Non-pigmented ciliary epithelial cell (primary cell): ENCODE measurements at places on chromosomes 11 and 22.
A peak's percentile ranks its signal among the peaks of the same experiment; 100 is the strongest.

DNA sequence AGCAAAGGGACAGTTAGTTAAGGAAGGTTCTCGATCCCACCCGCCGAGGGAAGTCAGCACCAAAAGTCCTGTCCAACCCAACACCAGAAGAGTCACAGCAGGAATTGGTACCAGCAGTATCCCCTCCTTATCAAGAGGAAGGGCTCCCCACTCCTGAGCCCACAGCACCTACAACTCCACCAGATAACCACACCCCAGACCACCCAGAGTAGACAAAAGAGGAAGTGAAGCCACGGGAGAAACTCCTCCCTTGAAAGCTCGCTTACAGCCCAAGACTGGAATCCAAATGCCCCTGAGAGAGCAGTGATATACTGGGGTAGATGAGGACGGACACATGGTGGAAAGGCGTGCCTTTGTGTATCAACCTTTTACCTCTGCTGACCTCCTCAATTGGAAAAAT, 7.3 kb upstream of the CD5 start:
- DNase-seq, result no peak

GRCh38 chr22:29306175-29306834, at the start of gene GAS2L1:
TSS of gene GAS2L1 (plus strand) at chr22:29306650. CDS start at chr22:29308106, 1,456 bp downstream.
- DNase-seq, result no peak

- no peak for DNase-seq
These were observed 1017.0 kb upstream of the CNTN5 start for GRCh38 chr11:98003606-98004371.

- no peak for DNase-seq
These were observed 3.5 kb downstream of the ME3 start for GRCh38 chr11:86668929-86669328.

GRCh38 chr11:95863486-95864140, 60.3 kb downstream of the MTMR2 start:
- peak; percentile 58 for DNase-seq

DNA sequence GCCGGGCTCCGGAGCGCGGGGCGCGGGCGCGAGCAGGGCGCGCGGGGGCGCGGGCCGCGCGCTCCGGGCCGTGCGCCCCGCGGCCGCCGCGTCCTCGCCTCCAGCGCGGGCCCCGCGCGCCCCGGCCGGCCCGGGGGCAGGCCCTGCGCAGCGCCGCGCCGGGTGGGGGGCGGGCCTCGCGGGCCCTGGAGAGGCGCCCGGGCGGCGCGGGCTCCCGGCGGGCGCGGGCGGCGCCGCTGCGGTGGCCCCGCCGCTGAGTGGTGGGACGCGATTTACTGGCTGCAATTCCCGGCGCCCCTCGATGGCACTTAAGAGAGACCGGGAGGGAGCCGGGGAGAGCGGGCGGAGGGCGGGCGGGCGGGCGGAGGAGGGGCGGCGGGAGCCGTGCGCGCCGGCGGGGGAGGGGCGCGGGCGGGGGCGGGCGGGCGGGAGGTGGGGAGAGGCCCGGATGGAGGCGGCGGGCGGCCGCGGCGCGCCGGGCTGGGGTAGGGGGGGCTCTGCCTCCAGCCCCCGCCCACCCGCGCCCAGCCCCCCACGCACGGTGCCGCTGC, 73.2 kb upstream of the TCF20 start:
- no peak for DNase-seq

DNA sequence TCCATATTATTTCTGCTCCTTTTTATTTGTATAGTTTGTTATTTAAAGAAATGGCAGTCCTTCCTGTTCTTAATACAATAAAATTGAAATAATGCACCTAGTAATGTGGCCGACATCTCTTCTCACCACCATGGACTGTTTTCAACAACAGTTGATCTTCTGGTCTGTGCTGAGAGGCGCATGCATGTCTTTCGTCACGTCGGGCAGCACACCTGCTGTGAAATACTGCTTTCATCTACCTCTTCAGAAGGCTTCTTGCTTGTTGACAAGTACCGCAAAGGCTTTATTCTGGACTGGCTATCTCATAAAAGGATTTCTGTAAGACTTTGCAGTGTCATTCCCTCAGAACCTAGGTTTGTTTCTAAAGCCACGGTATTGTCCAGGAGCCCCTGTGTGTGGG, 13.9 kb upstream of the MYO18B start:
- DNase-seq, result no peak

DNA sequence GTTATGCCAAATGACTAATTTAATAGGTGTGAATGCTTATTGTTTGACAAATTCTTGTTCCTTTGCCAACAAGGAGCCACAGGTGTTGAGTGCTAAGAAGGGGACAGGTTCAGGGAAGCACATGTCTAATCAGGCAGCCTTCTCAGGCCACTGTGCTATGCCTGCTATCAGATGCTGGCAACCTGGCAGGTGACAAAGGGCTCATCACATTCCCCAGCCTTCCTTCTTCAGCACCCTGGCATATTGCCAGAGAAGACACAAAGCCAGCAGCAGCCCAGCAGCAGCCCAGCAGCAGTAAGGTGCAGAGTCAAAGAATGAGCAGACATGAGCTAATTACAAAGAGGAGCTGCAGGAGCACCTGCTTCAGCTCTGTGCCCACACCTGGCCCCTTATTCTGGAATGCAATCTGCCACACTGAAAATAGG, 68.2 kb downstream of the GUCY1A2 start:
- no peak for DNase-seq

GRCh38 chr11:75350743-75351540, 519 bp downstream of the ARRB1 start:
- DNase-seq, result no peak

DNA sequence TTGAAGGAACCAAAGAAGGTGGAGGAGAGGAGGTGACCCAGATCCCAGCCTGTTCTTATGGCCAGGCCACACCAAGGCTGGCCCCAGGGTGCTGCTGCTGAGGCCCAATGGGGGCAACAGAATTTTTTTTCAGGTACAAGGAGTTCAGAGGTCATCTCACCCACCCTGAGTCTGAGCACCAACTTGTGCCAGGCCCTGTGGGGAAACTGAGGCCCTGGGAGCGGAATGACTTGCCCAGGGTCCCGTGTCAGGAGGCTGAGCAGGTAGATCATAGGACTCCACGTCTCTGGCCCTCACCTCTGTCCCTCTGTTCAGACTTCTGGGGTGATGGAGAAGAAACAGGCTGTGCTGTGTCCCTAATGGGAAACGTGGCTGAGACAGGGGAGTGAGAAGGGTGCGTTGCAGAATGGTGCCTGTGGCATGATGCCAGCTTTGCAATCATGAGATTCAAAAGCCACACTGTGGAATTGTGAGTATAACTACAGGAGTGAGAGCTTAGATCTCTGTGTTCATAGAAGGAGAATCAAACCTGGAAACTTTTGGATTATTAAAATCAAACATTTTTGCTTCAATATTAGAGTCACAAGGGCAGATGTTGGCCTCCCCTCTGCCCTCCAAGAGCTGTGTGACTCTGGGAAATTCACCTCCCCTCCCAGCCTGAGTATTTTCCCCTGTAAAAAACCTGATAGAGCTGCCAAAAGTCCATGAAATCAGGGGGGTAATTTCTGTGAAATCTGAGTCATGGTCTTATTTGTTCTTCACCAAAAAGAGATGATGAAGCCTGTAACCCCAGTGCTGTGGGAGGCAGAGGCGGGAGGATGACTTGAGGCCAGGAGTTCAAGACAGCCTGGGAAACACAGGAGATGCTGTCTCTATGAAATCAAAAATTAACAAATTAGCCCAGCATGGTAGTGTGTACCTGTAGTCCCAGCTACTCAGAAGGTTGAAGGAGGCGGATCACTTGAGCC, 874 bp downstream of the APOL1 start:
- DNase-seq, result no peak

DNA sequence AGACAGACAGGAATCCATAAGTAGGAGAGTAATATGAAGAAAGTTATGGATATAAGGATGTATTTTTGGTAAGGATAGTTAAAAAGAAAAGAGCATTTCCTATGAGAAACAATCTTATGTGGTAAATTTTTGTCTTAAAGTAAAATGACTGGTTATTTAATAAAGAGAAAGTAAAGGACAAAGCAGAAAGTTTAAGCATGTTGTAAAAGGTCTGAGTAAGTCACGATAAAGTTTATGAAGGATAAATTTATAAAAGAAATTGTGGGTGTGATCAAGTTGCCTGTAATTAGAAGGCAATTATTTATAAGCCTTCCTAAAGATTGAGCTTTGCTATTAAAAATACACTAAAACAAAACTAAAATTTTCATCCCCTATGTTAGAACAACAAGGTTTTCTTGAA, 314.7 kb upstream of the SYN3 start:
- no peak for DNase-seq

DNA sequence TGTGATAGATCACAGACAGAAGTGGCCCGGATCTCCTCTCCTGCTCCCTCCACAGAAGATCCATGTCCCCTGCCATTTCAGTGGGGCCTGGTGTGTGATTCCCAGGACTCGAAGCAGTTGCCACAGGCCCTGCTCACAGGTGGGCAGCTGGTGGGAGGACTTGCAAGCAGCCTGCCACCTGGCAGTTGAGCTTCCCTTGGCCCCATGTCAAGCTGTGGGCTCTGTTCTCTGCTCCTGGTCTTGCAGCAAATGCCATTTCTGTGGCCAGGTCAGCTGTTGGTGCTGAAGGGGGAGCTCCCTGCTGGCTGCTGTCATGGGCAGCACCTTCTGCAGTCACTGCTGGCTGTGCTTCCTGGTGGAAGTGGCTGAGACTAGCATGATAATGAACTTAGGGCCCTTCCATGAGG, 59.1 kb upstream of the SLC22A12 start:
- DNase-seq, result no peak

GRCh38 chr22:49208768-49209252, 618.9 kb downstream of the BRD1 start:
- no peak for DNase-seq

DNA sequence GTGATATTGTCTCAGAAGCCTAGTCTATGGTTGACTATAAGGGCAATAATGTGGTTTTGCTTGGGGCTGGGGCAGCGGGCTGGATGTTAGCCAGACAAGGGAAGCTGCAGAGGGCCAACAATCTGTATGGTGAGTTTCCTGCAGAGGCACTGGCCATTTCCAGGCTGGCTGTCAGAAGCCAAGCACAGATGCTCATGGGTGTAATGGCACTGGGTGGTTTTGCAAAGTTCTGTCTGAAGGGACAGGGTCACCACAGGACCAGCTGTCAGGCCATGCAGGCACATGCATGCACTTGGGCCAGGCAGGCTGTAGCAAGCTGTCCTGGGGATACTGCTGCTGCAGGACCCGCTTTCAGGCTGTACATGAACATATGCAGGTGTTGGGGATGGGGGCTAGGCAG, 41.7 kb upstream of the MUC15 start:
- no peak for DNase-seq

DNA sequence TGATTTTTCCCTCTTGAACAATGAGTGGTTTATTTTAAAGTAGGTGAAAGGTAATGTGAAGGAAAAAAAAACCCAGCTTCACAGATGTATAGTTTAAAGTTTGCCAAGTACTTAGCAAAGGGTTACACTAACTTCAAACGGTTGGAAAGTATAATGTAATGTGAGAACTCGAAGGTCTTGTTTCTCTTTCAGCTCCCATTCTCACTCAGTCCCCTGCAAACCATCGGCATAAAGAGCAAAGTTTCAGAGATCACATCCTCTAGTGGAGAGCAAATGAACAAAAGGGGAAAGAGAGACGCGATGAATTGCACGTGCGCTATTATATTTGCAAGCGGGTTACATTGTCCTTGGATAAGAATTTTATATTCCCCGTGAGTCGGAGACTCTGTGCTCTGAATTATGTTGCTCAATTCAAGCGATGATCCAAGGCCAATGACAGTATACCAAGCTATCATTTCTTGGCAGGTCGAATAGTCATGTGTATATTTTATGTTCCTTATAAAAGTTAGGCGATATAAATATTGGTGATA, 37.6 kb upstream of the BIRC3 start:
- no peak for DNase-seq

DNA sequence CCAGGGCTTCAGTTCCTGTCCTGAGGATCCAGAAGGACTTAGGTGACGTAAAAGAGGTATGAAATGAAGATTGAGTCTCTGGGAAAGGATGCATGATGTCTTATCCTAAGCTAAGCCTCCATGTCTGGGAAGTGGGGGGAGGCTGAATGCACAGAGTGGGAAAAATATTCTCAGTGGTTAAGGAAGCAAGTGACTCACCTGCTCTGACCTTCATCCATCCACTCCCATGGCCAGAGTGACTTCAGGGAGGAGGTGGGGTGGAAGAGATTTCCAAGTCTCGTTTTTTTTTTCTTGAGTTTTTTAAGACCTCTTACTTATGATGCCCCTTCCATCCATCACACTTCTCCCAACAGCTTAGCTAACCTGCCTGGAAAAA, 32.5 kb upstream of the POLD3 start:
- no peak for DNase-seq

- DNase-seq, result no peak
These were observed 1075.5 kb downstream of the OPCML start for GRCh38 chr11:132456751-132457328.

DNA sequence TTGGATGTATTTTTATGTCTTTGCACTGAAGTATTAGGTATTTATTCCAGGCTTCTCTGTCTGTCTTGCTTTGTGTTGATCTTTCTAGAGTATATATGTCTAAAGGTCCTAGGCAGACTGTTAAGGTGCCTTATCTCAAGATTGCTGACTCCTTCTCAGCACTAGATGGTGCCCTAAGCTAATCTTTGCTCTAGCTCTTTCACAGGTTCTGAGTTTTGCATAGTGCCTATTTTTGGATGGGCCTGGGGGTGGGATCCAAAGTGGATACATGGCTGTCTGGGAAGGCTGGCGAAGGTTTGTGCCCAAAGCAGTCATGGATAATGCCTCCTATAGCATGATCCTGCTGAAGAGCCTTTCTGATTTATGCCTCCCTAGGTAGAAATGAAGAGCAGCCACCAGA, 154.9 kb downstream of the TRPC6 start:
- DNase-seq, result no peak

- DNase-seq, result no peak
These were observed 17.8 kb downstream of the PIWIL4 start for GRCh38 chr11:94584978-94585377.

- DNase-seq, result no peak
These were observed 56.5 kb downstream of the FZD4 start for GRCh38 chr11:86898689-86899088.

DNA sequence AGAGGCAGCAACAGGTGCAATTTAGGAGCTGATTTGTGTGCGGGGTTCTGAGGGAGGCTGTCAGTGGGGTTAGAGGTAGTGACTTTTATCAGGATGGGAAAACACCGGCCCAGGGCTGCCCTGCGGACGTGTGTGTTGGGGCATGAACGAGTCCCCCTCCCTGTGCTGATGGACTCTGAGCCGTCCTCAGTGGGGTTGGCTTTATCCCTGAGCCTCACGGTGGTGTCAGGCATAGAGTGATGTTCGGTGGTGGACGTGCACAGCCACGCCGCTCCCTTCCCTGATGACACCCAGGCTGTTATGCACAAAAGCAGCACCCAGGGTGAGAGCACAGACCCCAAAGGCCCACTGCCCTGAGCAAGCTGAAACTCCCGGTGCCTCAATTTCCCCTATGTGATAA, 809.1 kb downstream of the BRD1 start:
- DNase-seq, result no peak

DNA sequence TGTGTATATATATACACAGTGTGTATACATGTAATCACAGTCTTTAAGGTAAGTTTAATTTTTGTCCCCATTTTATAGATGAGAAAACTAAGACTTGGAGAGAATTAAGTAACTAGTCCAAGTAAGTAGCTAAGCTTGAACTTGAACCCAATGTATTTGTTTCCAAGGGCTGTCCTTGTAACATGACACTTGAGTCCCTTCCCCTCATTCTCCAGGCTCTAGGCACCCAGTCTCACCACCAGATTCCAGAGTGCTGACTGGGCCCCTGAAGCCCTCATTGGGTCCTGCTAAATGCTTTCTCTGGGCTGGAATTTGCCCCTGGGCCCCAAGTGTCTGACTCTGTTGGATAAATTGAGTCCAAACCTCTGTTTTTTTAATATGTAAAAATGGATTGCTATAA, 45.5 kb downstream of the ADM start:
- DNase-seq, result peak; percentile 78
